ENCODE measurements at places on chromosomes 16 and 17.

GRCh38 chr17:29855686-29856085 is 74.3 kb downstream of the SSH2 start:
- DNase-seq = peak; percentile 55

DNA sequence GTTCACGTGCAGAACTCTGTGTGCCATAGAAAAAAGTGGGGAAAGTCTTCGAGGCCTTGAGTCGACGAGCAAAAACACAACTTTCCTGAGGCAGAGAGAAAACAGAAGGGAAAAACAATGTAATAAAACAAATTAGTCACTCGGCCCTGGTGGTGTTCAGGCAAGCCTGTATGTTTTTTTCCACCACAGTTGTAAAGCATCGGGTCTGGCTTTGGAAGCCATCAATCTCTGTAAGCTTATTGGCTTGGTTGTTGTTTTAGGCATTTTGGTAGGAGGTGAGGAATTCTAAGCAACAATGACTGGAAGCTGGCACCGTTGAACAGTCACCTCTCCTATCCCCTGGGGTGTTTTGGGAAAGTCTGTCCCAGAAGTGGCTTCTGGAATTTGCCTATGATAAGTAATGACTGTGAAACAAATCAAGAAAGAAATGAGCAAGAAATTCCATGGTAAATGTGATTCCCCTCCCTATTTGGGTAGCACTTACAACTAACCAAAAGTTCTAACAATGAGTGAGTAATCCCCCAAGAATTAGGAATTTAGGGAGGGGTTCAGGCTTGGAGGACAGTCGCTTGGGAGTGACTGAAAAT is 2.8 kb downstream of the CDH13 start:
- peak; percentile 76 for DNase-seq

DNA sequence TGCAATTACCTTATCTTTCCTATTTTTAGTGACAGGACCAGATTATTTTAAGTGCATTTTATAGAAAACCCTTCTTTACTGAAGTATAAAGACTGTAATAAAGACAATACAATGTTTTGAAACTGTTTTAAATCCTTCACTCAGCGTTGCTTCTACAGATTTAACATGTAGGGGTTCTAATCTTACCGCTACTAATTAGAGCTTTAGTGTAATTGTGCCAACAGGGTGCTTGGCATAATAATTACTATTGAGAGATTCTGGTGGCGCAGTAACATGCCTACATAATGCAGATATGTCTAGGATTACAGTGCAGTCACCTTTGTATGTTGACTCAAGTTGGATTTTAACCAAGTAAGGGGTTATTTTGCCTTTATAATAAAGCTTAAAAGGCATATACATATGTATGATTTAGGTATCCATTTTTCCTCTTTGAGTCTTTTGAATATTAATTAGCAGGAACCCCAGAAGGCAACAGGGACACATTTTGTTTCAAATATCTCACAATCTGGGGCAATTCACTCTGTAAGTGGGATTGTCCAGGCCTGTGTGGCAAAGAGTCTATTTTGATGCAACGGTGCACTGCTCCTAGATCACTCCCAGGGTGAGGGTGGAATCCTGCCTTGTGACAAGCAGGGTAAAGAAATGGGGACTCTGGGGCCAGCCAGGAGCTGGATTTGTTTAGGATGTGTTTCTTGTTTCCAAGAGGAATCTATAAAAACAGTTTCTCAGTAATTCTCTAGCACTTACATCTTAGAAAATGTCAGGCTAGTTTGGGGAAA is 604.7 kb upstream of the SALL1 start:
- DNase-seq = no peak

- DNase-seq = no peak
These were observed 612.1 kb upstream of the SALL1 start for GRCh38 chr16:51763072-51763661.

DNA sequence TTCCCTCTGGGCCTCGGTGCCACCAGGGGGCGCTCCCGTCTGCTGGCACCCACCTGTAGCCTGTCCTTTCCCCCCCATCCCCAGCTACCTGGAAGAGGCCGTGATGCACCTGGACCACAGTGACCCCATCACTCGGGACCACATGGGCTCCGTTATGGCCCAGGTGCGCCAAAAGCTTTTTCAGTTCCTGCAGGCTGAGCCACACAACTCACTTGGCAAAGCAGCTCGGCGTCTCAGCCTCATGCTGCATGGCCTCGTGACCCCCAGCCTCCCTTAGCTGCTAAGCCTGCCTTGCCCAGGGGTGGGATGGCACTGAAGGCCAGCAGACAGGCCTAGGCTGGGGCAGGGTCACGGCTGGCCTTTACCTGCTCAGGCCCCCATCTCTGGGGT is 818 bp upstream of the NRN1L start:
- peak; percentile 76 for DNase-seq

GRCh38 chr17:52157603-52158449 is 688 bp downstream of the CA10 start:
- DNase-seq = no peak

GRCh38 chr16:7615565-7615964 is 282.9 kb downstream of the RBFOX1 start:
- DNase-seq = no peak

DNA sequence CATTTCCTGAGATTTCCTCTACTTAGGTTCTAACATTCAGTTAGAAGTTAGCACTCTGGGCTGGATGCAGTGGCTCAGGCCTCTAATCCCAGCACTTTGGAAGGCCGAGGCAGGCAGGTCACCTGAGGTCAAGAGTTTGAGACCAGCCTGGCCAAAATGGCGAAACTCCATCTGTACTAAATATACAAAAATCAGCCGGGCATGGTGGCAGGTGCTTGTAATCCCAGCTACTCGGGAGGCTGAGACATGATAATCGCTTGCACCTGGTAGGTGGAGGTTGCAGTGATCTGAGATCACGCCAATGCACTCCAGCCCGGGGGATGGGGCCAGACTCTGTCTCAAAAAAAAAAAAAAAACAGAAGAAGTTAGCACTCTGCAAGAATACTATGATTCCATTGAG is 1430.9 kb downstream of the CDH11 start:
- DNase-seq = no peak

- DNase-seq = no peak
These were observed 11.8 kb downstream of the STARD3 start for GRCh38 chr17:39648616-39649366.

DNA sequence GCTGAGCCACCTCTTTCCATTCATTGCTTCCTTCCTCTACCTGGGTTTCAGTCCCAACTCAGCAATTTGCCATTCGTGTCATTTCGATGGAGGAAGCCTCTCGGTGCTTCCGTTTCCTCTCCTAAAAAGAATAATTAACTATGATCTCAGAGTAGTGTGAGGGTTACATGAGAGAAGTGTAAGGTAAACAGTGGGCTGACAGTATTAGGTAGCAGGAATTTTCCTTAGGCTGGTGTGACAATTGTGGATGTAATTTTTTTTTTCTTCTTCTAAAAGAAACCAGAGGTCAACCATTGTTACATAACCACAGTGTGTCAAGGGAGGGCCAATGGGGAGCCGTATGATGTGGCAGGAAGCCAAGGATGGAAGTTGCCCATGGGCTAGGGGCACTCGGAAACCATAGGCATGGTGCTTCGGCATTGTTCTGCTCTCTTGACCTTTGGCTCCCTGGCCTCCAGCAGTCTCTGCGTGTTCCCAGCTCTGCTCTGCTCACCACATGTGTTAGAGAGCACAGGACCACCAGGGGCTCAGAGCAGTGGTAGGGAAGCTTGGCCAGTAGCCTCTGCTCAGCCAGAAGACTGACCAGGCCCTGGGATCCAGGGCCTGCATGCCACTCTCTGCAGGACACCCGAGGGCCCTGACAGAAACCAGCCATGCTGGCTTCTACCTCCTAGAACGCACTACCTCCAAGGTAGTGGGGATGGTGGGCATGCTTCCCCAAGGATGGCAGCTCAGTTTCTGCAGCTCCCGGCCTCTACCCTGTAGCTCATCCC is 2.0 kb upstream of the TOP2A start:
- no peak for DNase-seq

DNA sequence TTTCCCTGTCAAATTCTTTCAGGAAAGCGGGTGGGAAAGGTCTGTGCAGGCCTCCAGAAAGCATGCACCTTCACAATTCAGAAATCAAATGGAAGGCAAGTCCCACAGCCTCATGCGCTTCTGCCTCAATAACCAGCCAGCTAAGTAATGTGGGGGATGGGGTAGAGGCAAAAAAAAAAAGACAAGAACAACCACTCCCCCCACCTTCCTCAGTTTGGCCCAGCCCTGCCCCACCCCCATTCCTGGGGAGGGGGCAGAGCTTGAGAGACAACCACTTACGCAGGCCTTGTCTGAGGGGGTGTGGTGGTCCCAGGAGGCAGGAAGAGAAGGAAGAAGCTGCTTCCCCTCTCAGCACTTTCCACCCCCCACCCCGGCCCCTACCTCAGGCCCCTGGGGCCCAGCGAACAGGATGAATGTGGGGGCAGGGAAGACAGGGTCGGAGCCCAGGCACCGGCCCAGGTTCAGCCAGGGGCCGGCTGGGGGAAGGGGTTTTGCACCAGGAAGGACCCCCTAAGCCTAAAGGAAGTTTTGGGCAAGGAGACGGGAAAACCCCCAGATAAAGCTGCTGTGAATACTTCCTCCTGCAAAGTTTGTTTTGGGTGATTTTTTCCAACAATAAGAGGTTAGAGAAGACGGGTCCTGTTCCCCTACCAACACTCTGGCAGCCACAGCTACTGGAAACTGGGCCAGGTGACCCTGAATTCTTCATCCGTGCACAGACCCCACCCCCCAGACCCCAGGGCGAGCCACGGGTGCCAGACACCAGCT is 1.2 kb downstream of the JUP start:
- DNase-seq = peak; percentile 69

DNA sequence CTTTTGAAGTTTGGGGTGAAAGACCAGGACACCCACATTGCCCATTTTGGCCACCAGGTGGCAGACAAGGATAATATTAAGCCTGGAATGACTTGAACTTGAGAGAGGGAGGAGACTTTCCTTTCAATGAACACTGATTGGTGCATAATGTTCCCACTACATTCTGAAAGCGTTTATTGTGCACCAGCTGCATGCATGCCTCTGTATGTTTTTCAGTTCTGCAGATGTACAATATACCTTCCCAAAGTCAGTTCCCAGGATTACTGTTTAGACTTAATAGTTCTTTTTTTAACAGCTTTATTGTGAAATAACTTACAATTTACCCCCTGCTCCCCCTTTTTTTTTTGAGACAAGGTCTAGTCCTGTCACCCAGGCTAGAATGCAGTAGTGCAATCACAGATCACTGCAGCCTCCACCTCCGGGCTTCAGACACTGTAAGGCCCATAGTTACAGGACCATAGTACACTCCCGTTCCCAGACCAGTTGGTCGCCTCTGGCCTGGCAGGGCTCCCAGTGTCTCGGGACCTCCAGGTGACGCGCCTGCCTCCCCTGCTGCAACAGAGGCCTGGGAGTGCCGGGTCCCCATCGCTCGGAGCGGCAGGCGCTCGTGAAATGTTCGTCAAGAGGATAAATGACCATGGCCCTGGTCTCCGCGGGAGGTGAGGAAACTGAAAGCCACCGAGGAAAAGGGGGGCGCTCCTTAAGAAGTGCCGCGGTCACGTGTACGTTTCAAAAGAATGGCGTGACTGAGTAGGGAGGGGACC is 12.2 kb downstream of the CES2 start:
- peak; percentile 90 for DNase-seq

GRCh38 chr16:17451843-17452242 is 18.9 kb downstream of the XYLT1 start:
- no peak for DNase-seq

DNA sequence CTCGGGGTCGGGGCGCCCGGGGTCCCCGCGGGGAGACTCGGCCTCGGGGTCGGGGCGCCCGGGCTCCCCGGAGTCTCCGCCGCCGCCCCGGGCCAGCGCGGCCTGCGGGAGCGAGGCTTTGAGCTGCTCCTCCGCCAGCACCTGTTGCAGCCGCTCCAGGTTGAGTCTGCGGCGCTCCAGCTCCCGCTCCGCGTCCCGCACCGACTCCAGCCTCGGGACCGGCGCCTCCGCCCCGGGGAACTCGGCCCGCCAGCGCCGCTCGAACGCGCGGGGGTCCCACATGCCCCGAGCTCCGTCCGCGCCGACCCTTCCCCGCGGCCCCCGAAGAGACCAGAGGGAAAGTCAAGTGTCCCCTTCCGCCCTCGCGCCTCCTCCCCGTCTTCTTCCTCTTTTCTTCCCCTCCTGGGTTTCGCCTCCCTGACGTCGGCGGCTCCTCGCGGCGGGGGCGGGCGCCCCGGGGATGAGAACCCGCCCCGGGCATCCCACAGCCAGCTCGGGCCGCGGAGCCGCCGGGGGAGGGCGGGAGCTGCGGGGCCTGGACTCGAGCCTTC is 40.8 kb upstream of the BHLHA9 start:
- DNase-seq = no peak

DNA sequence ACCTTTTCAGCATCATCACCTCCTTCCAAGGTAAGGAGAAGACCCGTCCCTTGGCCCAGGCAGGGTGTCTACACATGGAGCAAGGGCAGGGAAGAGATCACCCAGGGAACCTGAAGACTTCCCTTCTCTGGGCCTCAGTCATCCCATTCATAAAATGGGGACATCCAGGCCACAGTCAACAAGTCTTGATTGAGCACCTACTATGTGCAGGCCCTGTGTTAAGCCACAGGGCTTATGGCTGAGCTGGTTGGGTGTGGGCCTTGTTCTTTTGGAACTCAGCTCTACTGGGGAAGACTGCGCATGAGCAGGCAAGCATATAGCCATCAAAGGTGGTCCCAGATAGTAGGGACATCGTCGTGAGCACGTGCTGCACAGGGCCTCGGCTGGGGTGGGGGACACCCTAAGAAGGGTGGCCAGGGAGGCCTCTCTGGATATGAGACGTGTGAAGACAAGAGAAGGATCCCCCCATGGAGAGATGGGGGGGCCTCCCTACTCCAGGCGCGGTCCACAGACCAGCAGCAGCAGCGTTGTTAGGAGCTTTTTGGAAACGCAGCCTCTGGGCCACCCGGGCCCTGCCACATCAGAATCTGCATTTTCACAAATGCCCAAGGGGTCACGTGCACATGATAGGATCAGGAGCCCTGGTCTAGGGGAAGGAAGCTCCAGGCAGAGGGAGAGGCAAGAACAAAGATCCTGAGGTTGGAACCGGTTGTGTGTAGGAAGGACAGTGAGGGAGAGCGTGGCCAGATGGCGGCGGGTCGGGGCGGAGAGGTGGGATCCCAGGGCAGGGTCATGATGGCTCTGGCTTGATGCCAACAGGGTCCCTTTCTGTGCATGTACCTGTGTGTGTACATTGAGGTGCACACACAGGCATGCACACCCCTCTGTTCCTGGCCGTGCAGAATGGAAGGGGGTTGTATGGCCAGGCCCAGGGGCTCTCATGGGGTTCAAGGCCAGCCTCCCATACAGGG is 5.9 kb upstream of the ADGRG3 start:
- DNase-seq = no peak

Data from epithelial cell of esophagus (primary cell).